T-helper 17 cell (primary cell): ENCODE measurements at places on chromosomes 3 and 15. TPM values are rescaled to one million over a fixed set of nuclear protein-coding genes. Genes with fewer than 3 reads are reported as not detected.

- H3K4me1 ChIP-seq = peaks cover 13% of the 10 kb centered on the region
- H3K4me3 ChIP-seq = no peak overlapping the region
- no peaks in the 10 kb centered on the region for H3K27me3 ChIP-seq
- DNase-seq = peak; percentile 8
- H3K27ac ChIP-seq = peak overlapping the region; percentile 67
These were observed 417 bp downstream of the HACD2 start for GRCh38 chr3:123584284-123584987.

- no peak for DNase-seq
- H3K4me3 ChIP-seq = no peak overlapping the region
- H3K27me3 ChIP-seq = no peaks in the 10 kb centered on the region
- peaks cover 5% of the 10 kb centered on the region for H3K36me3 ChIP-seq
These were observed 2.8 kb upstream of the C15orf40 start for GRCh38 chr15:83014205-83014653.

GRCh38 chr15:65209701-65210643 lies 1.3 kb downstream of the CILP start:
- DNase-seq = no peak
- H3K4me1 ChIP-seq = peaks cover 5% of the 10 kb centered on the region

DNA sequence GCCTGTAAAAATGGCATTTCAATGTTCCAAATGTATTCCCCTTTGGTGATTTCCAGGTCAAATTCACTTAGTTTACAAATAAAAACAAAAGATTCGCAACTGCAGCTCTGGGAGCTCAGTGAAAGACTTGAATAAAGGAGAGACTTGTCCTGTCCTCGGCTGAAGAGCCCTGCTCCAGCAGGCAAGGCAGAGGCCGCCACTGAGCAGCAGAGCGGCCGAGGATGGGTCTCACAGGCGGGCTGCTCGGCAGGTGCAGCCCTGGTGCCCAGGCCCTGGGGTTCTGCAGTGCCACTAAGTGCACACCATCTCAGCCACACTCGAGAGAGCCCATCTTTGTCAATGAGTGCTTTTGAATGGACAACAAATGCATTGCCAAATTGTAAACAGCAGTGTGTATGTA lies 856.2 kb downstream of the AGBL1 start:
- no peak overlapping the region for H3K4me3 ChIP-seq
- H3K27me3 ChIP-seq = peaks cover 24% of the 10 kb centered on the region
- DNase-seq = no peak
- no peaks in the 10 kb centered on the region for H3K36me3 ChIP-seq
- H3K27ac ChIP-seq = no peak overlapping the region
- no peaks in the 10 kb centered on the region for H3K4me1 ChIP-seq

Gene PPP1R14D
- not detected for total RNA-seq

DNA sequence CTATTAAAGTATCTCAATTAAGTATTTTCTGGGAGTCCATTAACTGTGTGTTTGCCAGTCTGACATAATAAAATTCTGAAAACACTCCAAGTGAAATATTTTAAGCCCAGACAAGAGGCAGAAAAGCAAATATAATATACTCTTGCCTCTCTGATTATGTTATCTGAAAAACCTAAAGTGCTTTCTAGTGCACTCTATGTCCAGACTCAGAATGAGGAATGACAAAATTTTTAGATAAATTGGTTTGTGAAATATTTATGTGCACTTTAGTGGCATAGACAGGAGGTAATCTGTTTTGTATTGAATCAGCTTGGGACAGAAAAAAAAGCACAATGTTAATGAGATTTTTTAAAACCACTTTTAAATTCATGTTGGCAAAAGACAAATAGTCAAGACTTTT lies 508.2 kb upstream of the SUCLG2 start:
- peaks cover 3% of the 10 kb centered on the region for H3K4me1 ChIP-seq
- H3K36me3 ChIP-seq = peaks cover 2% of the 10 kb centered on the region
- H3K27me3 ChIP-seq = no peaks in the 10 kb centered on the region

Gene PLCL2
- total RNA-seq = 53.5 TPM

Gene ZCWPW2
- not detected for total RNA-seq

- DNase-seq = no peak
- H3K4me1 ChIP-seq = peaks cover 19% of the 10 kb centered on the region
- H3K36me3 ChIP-seq = peaks cover 5% of the 10 kb centered on the region
- no peaks in the 10 kb centered on the region for H3K27me3 ChIP-seq
- no peak overlapping the region for H3K27ac ChIP-seq
- H3K4me3 ChIP-seq = no peak overlapping the region
These were observed 3.2 kb upstream of the RAD51 start for GRCh38 chr15:40691737-40692136.

Gene ALDH1A3
- not detected for total RNA-seq

DNA sequence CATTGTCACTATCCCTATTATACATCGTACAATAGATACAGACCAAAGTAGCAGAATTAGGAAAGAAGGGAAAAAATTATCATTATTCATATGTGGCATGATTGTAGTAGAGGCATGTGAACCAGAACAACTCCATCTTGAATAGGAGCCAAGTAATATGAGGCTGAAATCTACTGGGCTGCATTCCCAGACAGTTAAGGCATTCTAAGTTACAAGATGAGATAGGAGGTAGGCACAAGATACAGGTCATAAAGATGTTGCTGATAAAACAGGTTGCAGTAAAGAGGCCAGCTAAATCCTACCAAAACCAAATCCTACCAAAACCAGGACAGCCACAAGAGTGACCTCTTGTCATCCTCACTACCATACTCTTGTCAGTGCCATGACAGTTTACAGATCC lies 1035.4 kb upstream of the SEMA6D start:
- no peaks in the 10 kb centered on the region for H3K4me1 ChIP-seq
- no peaks in the 10 kb centered on the region for H3K27me3 ChIP-seq
- H3K27ac ChIP-seq = no peak overlapping the region

Gene NAALADL2
- total RNA-seq = not detected

GRCh38 chr3:161064413-161064812 lies 40.7 kb downstream of the B3GALNT1 start:
- H3K4me3 ChIP-seq = no peak overlapping the region
- no peaks in the 10 kb centered on the region for H3K27me3 ChIP-seq
- no peak overlapping the region for H3K27ac ChIP-seq
- H3K36me3 ChIP-seq = no peaks in the 10 kb centered on the region

GRCh38 chr3:120416868-120417267 lies 33.9 kb downstream of the FSTL1 start:
- peak overlapping the region; percentile 84 for H3K27ac ChIP-seq
- peaks cover 24% of the 10 kb centered on the region for H3K27me3 ChIP-seq
- DNase-seq = no peak
- peaks cover 17% of the 10 kb centered on the region for H3K4me1 ChIP-seq
- H3K4me3 ChIP-seq = peak overlapping the region; percentile 90

DNA sequence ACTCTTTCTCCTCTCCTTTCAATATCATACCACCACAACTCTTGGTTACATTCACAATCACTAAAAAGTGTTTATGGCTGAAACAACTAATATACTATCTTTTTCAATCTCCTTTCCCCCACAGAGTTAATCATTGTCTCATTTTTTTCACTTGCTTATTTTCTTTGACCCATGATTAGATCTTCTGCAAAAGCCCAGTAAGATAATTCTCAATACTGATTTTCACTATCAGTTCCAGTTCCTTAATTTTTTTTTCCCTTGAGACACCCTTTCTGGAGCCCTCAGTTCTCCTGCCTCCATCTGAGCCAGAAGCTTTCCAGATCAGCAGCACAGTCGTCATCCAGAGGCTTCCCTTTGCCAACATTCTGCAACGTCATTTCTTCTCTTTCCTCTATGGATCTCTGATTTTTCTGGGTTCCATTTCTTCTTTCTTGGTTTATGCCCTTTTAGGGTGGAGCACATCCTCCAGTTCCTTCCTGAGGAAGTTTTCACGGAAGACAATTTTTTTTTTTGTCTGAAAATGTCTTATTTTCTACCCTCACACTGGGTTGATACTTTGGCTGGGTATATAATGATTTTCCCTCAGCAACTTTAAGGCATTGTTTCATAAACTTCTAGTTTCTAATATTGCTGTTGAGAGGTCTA lies 88.7 kb upstream of the C15orf39 start:
- DNase-seq = no peak
- no peak overlapping the region for H3K27ac ChIP-seq
- H3K4me3 ChIP-seq = no peak overlapping the region
- H3K27me3 ChIP-seq = no peaks in the 10 kb centered on the region

Gene CELF6
- 1.9 TPM for total RNA-seq

Gene HDC
- 8.1 TPM for total RNA-seq

DNA sequence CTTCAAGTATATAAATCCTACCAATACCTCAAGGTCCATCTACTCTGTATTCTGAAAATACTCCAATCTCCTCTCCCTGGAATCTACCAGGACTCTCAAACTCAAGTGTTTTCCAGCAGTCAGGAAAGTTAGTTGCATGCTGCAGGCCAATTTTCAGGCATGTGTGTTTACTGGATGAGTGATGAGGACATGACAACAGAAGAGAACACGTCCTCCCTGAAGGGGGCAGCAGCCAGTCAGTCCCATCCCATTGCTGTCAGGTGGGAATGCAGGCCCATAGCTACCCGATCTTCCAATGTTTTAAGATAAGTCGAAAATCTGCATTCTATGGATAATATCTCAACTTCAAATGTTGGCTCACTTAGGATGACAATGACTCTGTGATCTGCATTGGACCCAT lies 496.2 kb downstream of the FHIT start:
- no peaks in the 10 kb centered on the region for H3K27me3 ChIP-seq
- no peaks in the 10 kb centered on the region for H3K4me1 ChIP-seq
- no peaks in the 10 kb centered on the region for H3K36me3 ChIP-seq
- H3K27ac ChIP-seq = no peak overlapping the region
- H3K4me3 ChIP-seq = no peak overlapping the region

- no peaks in the 10 kb centered on the region for H3K36me3 ChIP-seq
- peak overlapping the region; percentile 79 for H3K27ac ChIP-seq
- peaks cover 20% of the 10 kb centered on the region for H3K4me1 ChIP-seq
- DNase-seq = no peak
- peaks cover 13% of the 10 kb centered on the region for H3K27me3 ChIP-seq
These were observed 681 bp downstream of the CTDSPL start for GRCh38 chr3:37862219-37862902.

Gene PARP16
- total RNA-seq = 13.8 TPM

Gene MESP1
- not detected for total RNA-seq

DNA sequence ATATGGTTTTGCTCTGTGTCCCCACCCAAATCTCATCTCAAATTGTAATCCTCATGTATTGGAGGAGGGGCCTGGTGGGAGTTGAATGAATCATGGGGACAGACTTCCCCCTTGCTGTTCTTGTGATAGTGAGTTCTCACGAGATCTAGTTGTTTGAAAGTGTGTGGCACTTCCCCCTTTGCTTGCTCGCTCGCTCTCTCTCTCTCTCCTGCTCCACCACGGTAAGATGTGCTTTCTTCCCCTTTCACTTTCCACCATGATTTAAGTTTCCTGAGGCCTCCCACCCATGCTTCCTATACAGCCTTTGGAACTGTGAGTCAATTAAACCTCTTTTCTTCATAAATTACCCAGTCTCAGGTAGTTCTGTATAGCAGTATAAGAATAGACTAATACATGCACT lies 60.7 kb downstream of the GSK3B start:
- H3K27me3 ChIP-seq = no peaks in the 10 kb centered on the region
- H3K4me3 ChIP-seq = no peak overlapping the region
- peaks cover 20% of the 10 kb centered on the region for H3K4me1 ChIP-seq

Gene CLSTN2
- not detected for total RNA-seq

DNA sequence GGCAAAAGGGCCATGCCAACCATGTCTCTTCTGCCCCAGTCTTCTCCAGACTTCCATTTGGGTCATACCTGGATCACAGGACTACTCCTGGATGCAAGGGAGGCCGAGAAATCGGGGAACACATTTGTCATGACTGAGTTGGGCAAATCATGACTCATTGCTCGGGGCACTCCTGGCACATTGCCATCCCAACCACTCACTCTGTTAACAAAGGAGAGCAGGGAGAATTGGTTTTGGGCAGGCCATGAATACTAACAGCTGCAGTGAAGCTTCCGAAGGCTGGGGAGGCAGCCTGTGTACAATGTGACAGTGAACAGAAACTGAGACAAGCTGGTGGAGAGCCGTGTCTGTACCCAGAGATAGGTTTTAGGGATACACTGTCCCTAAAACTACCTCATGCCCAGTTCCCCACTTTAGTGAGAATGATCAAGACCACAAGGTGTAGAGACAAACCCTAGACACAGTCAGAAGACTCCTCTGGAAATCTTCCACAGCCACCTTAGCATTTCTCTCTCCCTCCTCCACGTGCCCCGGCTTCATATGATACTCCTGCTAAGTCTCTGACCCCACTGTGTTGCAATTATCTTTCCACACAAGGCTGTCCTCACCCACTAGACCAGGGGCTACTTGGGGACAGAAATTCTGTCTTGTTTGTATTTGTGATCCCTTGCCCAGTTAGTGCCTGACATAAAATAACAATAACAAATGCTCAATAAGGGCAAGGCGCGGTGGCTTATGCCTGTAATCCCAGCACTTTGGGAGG lies 10.5 kb upstream of the BUB1B start:
- peaks cover 3% of the 10 kb centered on the region for H3K36me3 ChIP-seq
- no peak overlapping the region for H3K27ac ChIP-seq
- no peak overlapping the region for H3K4me3 ChIP-seq
- DNase-seq = no peak
- H3K4me1 ChIP-seq = peaks cover 2% of the 10 kb centered on the region

GRCh38 chr15:92163641-92164040 lies 230.0 kb upstream of the ST8SIA2 start:
- H3K27ac ChIP-seq = no peak overlapping the region
- no peak for DNase-seq
- H3K36me3 ChIP-seq = peaks cover 3% of the 10 kb centered on the region
- no peak overlapping the region for H3K4me3 ChIP-seq

Gene CADM2
- 0.42 TPM for total RNA-seq

Gene FHIT
- total RNA-seq = 18.8 TPM

DNA sequence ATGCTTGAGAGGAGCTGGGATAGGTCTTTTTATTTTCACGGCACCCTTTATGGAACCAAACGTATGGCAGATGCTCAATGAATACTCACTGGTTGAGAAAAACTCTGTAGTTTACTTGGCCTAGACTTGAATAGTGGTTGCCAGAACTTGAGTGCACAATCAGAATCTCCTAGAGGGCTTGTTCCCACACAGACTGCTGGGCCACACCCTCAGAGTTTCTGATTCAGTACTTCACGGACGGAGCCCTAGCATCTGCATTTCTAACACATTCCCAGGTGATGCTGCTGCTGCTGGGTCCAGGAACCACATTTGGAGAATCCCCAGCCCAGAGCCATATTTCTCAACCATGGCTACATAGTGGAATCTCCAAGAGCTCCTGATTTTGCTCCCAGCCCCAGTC lies 24.6 kb downstream of the CA12 start:
- H3K27ac ChIP-seq = no peak overlapping the region
- H3K4me3 ChIP-seq = no peak overlapping the region
- peaks cover 56% of the 10 kb centered on the region for H3K27me3 ChIP-seq
- H3K4me1 ChIP-seq = peaks cover 3% of the 10 kb centered on the region
- DNase-seq = no peak

- no peak overlapping the region for H3K4me3 ChIP-seq
- H3K4me1 ChIP-seq = no peaks in the 10 kb centered on the region
These were observed 162.5 kb upstream of the BFSP2 start for GRCh38 chr3:133237380-133237779.

Gene DNAH12
- 0.07 TPM for total RNA-seq

- peaks cover 2% of the 10 kb centered on the region for H3K4me1 ChIP-seq
- no peaks in the 10 kb centered on the region for H3K27me3 ChIP-seq
- H3K36me3 ChIP-seq = no peaks in the 10 kb centered on the region
These were observed 109.9 kb upstream of the RAP2B start for GRCh38 chr3:153052096-153052460.

Gene MCF2L2
- total RNA-seq = 25.7 TPM
